A549 treated with CpdA at 1 μM for 4 hours (cell line): ENCODE measurements at places on chromosomes 7 and 10. TPM values are rescaled to one million over a fixed set of nuclear protein-coding genes. Genes with fewer than 3 reads are reported as not detected.

AGFG2 gene
- 11.3 to 15.4 TPM (median 12.6 TPM) in 5 replicates for total RNA-seq

CDC14C gene
- not detected in 5 replicates for total RNA-seq

LEP gene
- total RNA-seq, result not detected in 5 replicates

VPS37D gene
- 2.2 to 5.4 TPM (median 4.5 TPM) in 5 replicates for total RNA-seq

MICU1 gene
- total RNA-seq, result 53.1 to 65.4 TPM (median 55.6 TPM) in 5 replicates

PRPS1L1 gene
- not detected in 5 replicates for total RNA-seq

EPDR1 gene
- 69.7 to 80.3 TPM (median 75.1 TPM) in 5 replicates for total RNA-seq

CRTAC1 gene
- 0.96 to 1.7 TPM (median 1.4 TPM) in 5 replicates for total RNA-seq

COBL gene
- total RNA-seq, result 4.0 to 4.7 TPM (median 4.5 TPM) in 5 replicates

GLI3 gene
- total RNA-seq, result 0.16 to 0.33 TPM (median 0.21 TPM) in 5 replicates

CTAGE8 gene
- 0.03 to 0.08 TPM in 2 of 5 replicates, not detected in the others for total RNA-seq

OR2A1 gene
- total RNA-seq, result not detected in 5 replicates

BTBD16 gene
- total RNA-seq, result 0.40 to 0.86 TPM (median 0.52 TPM) in 5 replicates

NODAL gene
- not detected in 5 replicates for total RNA-seq

ACBD5 gene
- 25.1 to 38.5 TPM (median 28.3 TPM) in 5 replicates for total RNA-seq

AQP1 gene
- total RNA-seq, result 0.36 to 0.70 TPM (median 0.45 TPM) in 5 replicates

HYAL4 gene
- 0.08 to 0.13 TPM (median 0.09 TPM) in 3 of 5 replicates, not detected in the others for total RNA-seq

ZNF277 gene
- total RNA-seq, result 11.2 to 16.5 TPM (median 13.3 TPM) in 5 replicates

FAS gene
- 29.7 to 41.4 TPM (median 30.6 TPM) in 5 replicates for total RNA-seq

DDX50 gene
- total RNA-seq, result 32.2 to 46.7 TPM (median 35.3 TPM) in 5 replicates

MRC1 gene
- total RNA-seq, result 0.02 to 0.03 TPM (median 0.02 TPM) in 4 of 5 replicates, not detected in the other

EFCAB10 gene
- total RNA-seq, result 2.9 to 4.1 TPM (median 3.4 TPM) in 5 replicates

VGF gene
- total RNA-seq, result 9.0 to 22.7 TPM (median 16.6 TPM) in 5 replicates

ARHGAP22 gene
- total RNA-seq, result 3.6 to 4.4 TPM (median 4.0 TPM) in 5 replicates

MYH16 gene
- 0.64 to 1.0 TPM (median 0.84 TPM) in 5 replicates for total RNA-seq

KNDC1 gene
- total RNA-seq, result 0.82 to 2.5 TPM (median 2.1 TPM) in 5 replicates

ITPRID1 gene
- total RNA-seq, result not detected in 5 replicates

GATA3 gene
- total RNA-seq, result 6.0 to 7.2 TPM (median 6.5 TPM) in 5 replicates

ELFN1 gene
- total RNA-seq, result 0.30 to 0.57 TPM (median 0.47 TPM) in 5 replicates

WDR86 gene
- total RNA-seq, result 0.09 to 0.26 TPM (median 0.15 TPM) in 5 replicates

WASHC2A gene
- total RNA-seq, result 11.6 to 18.3 TPM (median 13.8 TPM) in 5 replicates

ASB15 gene
- not detected in 5 replicates for total RNA-seq

SPDYE16 gene
- total RNA-seq, result not detected in 5 replicates

ZMIZ1 gene
- 62.6 to 82.7 TPM (median 74.9 TPM) in 5 replicates for total RNA-seq

OIT3 gene
- total RNA-seq, result 0.03 to 0.13 TPM (median 0.05 TPM) in 4 of 5 replicates, not detected in the other

CFAP70 gene
- 0.14 to 0.28 TPM (median 0.21 TPM) in 5 replicates for total RNA-seq

SEMA3C gene
- total RNA-seq, result 36.6 to 78.1 TPM (median 58.9 TPM) in 5 replicates

SUN3 gene
- total RNA-seq, result 0.15 to 0.91 TPM in 2 of 5 replicates, not detected in the others

PVRIG gene
- total RNA-seq, result not detected in 5 replicates

CALY gene
- 0.62 to 0.91 TPM (median 0.76 TPM) in 4 of 5 replicates, not detected in the other for total RNA-seq

SLC26A5 gene
- not detected in 5 replicates for total RNA-seq

MPLKIP gene
- 33.0 to 43.3 TPM (median 39.3 TPM) in 5 replicates for total RNA-seq

LIPF gene
- not detected in 5 replicates for total RNA-seq
